ENCODE measurements at places on chromosomes 1 and 21. TPM values are rescaled to one million over a fixed set of nuclear protein-coding genes. Genes with fewer than 3 reads are reported as not detected.

NAXE gene
- total RNA-seq = 75.6 TPM

CGN gene
- total RNA-seq = 0.37 TPM

DNA sequence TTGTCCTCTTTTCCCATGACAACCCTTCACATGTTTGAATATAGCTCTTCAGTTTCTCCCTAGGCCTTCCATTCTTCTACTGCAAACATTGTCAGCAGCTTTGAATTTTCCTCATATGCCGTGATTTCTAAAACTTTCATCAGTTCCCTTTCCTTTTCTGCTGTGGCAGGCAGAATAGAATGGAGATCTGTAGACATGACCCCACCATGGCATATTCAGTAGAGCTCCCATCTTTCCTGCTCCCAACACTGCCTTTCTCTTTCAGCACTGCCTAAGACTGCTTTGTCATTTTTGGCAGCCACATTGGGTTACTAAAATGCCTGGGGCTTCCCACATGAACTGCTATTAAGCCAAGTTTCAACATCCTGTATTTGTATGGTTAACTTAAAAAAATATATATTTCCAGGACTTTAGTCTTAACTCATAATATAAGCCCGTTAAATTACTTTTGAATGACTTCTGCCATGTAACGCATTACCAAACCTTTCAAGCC is 60.9 kb downstream of the TBX19 start:
- no peak for DNase-seq

DNA sequence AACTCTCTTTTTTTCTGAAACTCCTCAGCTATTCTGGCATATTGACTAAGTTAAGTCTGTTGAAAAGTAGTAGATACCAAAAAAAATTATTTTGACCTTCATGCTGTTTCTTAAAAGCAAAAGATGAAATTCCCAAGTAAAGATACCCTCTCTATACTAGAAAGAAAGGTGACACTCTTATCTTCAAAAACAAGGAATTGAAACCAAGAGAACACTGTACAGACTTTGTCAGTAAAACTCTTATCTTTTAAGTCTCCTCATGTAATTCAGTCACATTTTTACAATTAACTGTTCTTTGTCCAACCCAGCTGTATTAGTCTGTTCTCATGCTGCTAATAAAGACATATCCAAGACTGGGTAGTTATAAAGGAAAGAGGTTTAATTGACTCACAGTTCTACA is 496.2 kb downstream of the LTN1 start:
- DNase-seq = no peak

GRCh38 chr1:185739967-185740366 is 5.8 kb downstream of the HMCN1 start:
- DNase-seq = no peak

All from activated B cell treated with CpG ODN at 0.5 μM for 24 hours (primary cell).